ENCODE measurements at places on chromosomes 6 and 20. TPM values are rescaled to one million over a fixed set of nuclear protein-coding genes. Genes with fewer than 3 reads are reported as not detected.

GRCh38 chr6:160912411-160912810 is 79.2 kb upstream of the MAP3K4 start:
- no peak for DNase-seq

CTCFL gene
- total RNA-seq, result not detected

RALY gene
- 127 TPM for total RNA-seq

GRCh38 chr6:95690328-95690727 is 113.0 kb downstream of the MANEA start:
- no peak for DNase-seq

DNA sequence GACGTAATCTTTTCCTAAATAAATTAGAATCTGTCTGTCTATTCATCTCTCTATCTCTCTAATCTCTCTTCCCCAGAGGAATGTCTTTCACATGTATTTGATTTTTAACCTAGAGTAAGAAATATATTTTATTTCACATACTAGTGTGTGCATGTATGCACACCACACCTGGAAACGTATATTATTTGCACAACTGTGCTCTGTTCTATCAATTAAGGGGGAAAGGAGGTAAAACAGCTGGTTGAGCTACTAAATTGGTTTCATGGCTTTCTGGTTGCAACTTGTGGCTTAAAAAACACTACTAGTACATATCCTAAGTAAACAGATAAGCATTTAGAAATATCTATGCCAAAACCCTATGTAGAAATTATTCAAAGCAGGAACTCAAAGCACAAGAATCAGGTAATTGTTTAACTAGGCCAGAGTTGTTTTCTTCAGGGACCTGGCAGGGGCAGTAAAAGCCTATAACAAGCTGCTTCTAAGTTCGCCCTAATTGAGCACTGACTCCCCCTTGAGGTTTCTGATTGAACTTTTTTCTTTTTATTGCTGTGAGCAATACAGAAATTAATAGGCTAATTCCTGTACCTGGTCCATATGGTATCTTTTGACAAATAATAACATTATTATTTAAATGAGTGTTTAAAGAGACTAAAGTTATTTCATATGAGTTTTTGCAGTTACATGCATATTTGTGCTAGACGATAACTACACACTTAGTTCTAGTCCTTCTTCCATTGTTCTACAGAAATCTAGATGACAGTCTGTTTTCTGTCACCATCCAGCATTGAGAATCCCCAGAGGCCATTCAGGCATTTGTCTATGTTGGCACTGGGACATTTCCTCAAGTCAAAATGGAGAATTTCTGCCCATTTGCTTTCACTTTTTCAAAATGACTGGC is 88.6 kb downstream of the MCHR2 start:
- peak; percentile 62 for DNase-seq

GRCh38 chr6:151389618-151390275 is 1.6 kb downstream of the ZBTB2 start:
- peak; percentile 74 for DNase-seq

DNA sequence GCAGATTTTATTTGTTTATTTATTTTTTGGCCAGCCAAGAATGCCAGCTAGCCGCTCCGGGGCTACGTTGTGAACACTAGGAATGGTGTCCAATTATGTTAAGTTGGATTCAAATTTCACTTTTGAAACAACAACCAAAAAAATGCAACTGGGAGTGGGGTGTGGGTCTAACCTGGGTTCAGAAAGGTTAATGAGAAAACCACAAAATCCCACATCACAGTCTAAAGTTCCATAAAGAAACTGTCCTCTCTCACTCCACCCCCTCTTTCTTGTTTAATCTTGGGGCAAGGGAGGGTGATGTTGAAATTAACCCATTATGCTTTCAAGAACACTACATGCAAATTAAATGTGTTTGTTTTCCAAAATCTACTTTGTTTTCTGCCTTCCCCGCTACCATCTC is 77.2 kb downstream of the LINC00237 start:
- DNase-seq, result no peak

- no peak for DNase-seq
Measured at GRCh38 chr6:166763606-166764472, 136.8 kb upstream of the RPS6KA2 start.

COL12A1 gene
- 288 TPM for total RNA-seq

- DNase-seq, result peak; percentile 86
Measured at GRCh38 chr6:138493413-138493812, 5.9 kb downstream of the NHSL1 start.

DNA sequence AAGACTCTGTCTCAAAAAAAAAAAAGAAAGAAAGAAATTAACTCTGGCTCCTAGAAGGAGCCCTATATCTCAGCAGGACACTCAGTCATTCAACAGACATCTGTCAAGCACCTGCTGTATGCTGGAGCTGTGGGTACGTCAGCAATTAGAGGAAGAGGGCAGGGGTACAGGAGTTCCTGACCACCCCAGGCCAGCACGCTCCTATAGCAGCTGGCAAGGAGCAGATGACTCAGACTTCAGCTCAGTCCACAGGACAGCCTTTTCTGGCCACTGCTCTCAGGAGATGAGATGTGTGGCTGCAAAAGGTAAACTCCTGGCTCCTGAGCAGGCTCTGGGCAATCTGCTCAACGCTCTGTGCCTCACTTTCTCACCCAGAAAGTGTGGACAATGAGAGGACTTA is 1.7 kb upstream of the RTEL1 start:
- no peak for DNase-seq

DNA sequence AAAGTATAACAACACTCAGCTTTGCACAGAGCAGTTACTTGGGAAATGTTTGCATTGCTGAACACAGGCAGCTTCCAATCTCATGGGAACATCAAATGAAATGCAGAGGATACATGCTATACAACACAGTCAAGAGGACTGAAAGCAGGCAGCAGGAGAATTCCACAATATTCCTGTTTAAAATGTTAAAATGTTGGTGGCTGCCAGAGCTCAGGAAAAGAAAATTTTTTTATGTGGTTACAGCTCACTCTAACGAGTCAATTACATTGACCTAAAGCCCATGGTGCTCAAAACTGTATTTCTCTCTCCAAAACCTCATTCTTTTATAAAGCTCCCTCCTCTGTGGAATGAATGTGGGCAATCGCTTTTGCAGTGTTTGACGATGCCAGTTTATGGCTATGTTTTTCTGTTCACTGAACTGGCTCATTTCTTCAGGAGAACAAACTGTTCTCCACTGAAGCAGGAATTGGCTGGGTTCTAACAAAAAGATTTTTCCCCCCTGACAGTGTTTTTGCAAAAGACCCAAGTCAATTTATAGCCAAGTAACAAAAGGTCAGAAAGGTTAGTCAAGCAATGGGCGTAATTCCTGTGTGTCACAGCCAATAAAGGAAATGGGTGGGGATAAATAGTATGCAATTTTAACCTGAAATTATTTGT is 69.0 kb downstream of the ZHX3 start:
- DNase-seq, result no peak

DNA sequence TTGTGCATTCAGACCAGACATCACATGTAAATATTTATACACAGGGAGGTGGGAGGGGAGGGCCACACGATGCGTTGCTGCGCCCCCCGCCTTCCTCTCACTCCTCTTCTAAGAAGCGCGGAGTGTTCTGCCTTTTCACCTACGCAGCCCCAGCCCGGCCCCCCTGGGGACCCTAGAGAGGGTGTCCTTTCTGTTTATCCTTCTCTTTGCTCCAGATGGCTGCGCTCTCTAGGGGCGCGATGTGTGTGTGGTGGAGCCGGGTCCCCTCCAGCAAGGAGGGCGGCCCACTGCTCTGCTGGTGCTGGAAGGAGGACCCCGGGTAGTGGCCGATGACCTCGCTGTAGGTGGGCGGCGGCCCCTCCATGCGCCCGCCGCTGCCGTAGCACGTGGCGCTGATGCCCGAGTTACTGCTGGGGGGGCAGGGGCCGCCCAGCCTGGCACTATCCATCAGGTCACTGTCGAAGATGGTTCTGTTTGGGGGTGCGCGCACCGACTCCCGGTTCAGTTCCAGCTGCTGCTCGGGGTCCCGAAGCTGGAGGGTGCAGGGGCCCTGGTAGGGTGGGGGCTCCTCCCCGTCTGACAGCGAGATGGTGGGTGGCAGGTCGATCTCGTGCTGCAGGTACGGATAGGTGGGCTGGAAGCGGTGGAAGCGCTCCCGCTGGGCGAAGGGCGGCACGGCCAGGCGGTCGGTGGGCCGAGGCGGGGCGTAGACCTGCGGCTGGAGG is 31.8 kb upstream of the ZBP1 start:
- DNase-seq, result no peak

GRCh38 chr6:37551002-37551401 is 51.3 kb upstream of the CCDC167 start:
- no peak for DNase-seq

GRCh38 chr20:9392892-9393857 is 121.2 kb upstream of the LAMP5 start:
- peak; percentile 60 for DNase-seq

CLVS2 gene
- total RNA-seq, result not detected

PRICKLE4 gene
- total RNA-seq, result not detected

GRCh38 chr6:151702851-151703658 is 104.4 kb upstream of the ESR1 start:
- no peak for DNase-seq

EMILIN3 gene
- total RNA-seq, result not detected

DNA sequence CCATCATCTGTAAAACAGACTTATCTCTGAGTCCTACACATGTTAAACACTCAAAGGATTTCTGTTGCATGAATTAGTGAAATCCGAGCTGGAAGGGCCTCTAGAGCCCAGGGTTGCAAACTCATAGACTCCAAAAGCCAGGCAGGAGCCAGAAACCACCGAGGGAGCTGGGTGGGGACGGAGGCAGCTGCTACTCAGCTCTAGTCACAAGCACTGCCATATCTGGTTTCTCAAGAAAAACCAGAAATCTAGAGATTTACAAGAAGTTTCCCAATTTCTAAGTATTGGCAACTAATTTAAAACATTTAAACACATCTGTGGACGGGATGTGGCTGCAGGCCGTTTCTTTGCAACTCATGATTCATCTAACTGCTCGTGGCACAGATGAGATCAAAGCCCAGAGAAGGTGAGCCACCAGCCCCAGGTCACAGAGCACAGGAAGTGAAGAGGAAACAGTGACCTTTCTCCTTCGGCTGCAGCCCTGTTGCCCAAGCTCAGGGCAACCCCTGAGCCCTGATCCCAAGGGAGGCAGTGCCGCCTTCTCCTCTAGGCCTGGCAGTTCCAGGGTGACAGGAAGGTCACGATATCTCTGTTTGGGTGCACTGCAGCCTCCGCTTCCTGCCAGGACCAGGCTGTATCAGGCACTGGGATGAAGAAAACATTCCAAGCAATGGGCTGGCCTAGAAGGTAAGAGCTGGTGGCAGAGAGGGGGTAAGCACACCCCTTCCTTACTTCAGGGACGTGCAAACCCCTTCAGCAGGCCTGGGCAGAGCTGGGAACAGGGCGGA is 26.4 kb upstream of the PTGIS start:
- peak; percentile 36 for DNase-seq

SPDEF gene
- total RNA-seq, result not detected

GRCh38 chr6:137352859-137353258 is 133.7 kb upstream of the IFNGR1 start:
- no peak for DNase-seq

TFAP2D gene
- not detected for total RNA-seq

DNA sequence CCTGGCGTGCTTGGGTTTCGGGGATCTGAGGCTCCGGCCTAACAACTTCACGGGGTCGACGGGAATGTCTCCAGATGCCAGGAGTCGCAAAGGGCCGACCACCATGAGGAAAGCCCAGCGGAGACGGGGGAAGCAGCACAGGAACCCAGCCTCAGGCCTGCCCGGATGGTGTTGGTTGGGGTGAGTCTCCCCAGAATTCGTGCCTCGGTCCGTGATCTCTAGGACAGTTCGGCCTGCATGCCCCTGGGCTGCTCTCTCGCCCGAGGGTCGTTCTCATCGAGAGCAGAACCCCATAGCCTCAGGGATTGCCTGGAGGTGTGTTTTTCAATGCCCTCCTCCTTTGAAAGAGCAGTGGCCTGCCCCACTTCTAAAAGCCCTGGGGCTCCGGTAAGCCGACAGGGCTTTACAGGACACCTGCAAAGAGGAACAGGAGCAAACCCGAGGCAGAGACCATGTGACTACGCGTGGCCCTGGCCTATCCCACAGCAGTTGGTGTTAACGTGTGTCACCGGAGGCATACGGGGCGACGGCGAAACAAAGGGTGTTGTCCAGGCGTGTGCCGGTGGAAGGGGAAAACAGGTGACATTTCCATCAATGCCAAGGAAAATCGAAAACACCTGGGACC is 973.1 kb upstream of the DEFB115 start:
- no peak for DNase-seq

GRCh38 chr6:20169786-20170185 is 42.5 kb downstream of the MBOAT1 start:
- no peak for DNase-seq

GRCh38 chr20:14790771-14791620 is 453.6 kb upstream of the FLRT3 start:
- DNase-seq, result no peak

DNA sequence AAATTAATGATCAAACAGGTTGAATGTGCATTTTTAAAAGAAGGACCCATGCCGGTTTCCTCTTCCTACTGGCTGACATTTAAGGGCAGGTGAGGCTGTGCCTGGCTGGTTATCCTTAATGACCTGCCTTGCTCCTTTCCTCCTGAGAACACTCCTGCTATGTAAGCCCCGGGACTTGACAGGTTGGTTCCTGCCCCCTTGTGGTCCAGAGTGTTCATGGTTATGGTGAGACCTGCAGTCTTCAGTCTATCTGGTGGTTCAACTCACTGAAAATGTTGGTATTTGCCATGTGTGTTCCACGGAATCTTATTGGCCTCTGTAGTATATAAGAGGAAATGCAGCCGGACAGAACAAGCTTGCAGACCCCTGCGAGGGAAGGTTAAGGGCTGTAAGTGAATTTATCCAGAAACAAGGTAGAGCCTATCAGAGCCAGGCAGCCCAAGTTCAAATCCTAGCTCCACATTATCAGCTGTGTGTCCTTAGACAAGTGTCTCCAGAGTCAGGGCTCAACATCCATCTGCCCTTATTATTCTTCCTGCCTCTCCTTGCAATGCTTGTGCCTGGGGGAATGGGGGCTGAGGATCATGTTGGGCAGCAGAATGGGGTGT is 5.2 kb upstream of the BPIFA3 start:
- DNase-seq, result peak; percentile 24

GRCh38 chr6:87873556-87873955 is 171.5 kb upstream of the AKIRIN2 start:
- no peak for DNase-seq

GRCh38 chr20:42901689-42902440 is 287.8 kb downstream of the PTPRT start:
- no peak for DNase-seq

C20orf144 gene
- total RNA-seq, result 0.13 TPM

CRISP3 gene
- total RNA-seq, result not detected

GABRR1 gene
- total RNA-seq, result not detected

C6orf58 gene
- total RNA-seq, result not detected

APOBEC2 gene
- total RNA-seq, result not detected

- no peak for DNase-seq
Measured at GRCh38 chr6:32936239-32937152, 4.3 kb downstream of the HLA-DMB start.

OLIG3 gene
- not detected for total RNA-seq

OR12D3 gene
- total RNA-seq, result not detected

- peak; percentile 11 for DNase-seq
Measured at GRCh38 chr6:52361414-52361944, 472 bp upstream of the PAQR8 start.

All from HFFc6 (cell line).